ENCODE measurements at places on chromosomes 2 and 18. TPM values are rescaled to one million over a fixed set of nuclear protein-coding genes. Genes with fewer than 3 reads are reported as not detected.

DNA sequence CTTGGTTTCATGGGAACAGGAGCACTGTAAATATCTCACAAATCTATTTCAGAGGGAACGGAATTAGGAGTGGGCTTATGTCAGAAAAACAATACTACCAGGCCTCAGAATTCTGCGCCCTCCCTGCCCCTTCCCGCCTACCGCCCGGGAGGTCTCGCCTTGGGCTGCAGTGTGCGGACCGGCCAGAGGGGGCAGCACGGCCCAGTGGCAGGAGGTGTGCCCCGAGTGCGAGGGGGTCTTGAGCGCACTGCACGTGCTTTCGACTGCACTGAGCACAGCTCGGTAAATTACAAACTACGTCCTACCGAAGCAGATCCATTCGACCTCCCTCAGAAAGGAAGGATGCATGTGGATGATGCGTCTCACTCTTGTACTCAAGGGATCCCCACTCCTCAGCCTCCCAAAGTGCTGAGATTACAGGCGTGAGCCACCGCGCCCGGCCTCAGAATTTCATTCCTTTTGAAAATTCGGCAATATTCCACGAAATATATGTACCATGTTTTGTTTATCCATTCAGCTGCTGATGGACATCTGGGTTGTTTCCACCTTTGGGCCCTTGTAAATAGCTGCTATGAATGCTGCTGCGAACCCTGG, 297.0 kb downstream of the BCL2 start:
- DNase-seq: no peak

GRCh38 chr2:197455428-197455827, 2.1 kb downstream of the COQ10B start:
- DNase-seq: no peak

GRCh38 chr18:42922363-42922762, 193.1 kb downstream of the RIT2 start:
- no peak for DNase-seq

- no peak for DNase-seq
Measured at GRCh38 chr2:170713543-170714380, 1.4 kb upstream of the SP5 start.

- DNase-seq: no peak
Measured at GRCh38 chr2:167784084-167784425, 463.3 kb downstream of the STK39 start.

SERPINB4 gene
- 29.1 TPM for total RNA-seq

- DNase-seq: peak; percentile 71
Measured at GRCh38 chr2:130797493-130798435, 39.0 kb upstream of the ARHGEF4 start.

GRCh38 chr18:24992491-24992890, 359.5 kb downstream of the ZNF521 start:
- DNase-seq: no peak

SUCLG1 gene
- total RNA-seq: 62.8 TPM

KCNG2 gene
- 0.49 TPM for total RNA-seq

Measured in skin of body (tissue), 3 donors.